Daoy (cell line): ENCODE measurements at places on chromosomes 2 and 18.

DNA sequence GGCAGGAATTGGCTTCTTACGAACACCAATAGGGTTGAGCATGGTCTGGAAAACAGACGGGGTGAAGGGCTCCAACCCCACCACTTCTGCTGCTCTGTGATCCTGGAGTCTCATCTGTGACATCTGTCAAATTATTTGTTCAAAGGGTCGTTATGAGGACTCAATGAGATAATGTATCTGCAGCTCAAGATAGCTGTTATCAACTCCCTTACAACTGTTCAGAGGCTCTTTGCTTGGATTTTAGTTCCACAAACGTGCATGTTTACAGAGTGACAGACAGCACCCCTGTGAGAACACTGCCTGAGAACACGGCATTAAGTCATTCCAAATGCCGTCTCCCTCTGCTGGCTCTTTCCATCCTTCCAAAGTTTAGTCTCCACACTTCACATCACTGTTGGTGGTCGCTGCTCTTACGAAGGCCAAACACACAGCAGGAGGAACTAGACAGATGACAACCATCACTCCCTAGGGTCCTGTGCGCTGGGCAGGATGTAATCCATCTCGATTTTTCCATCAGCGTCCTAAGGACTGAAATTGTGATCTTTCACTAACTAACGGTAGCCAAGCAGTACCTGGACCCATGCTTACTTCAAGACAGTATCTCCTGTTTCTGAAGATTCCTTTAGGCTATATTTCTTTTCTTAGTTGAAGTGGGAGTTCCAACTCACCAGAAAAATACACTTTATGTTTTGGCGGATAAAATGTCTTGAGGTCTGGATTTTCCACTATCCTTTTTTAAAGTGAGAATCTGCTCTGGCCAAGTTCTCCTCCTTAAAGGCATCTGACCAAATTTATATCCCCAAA lies 220.3 kb downstream of the ANAPC1 start:
- no peak for DNase-seq

- DNase-seq: peak; percentile 83
Measured at GRCh38 chr2:190765386-190766173, 115.0 kb upstream of the GLS start.

DNA sequence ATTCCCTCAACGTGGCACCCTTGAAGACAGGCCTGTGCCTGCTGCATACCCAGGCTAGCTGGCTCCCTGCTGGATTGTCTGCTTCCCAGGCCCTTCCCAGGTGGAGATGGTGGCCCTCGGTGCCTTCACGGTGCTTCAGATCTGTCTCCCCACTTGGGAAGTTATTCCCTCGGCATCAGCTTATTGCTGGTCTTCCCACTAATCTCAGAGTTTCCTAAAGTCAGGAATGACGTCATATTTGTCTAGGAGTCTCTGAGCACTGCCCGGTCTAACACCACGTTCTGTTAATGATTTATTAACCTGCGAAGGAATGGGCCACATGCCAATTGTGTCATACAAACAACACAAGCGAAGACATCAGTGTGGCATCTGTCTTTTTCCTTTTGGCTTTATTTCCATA lies 269.8 kb upstream of the ID2 start:
- no peak for DNase-seq

- DNase-seq: no peak
Measured at GRCh38 chr18:41096504-41096903, 858.5 kb upstream of the PIK3C3 start.

DNA sequence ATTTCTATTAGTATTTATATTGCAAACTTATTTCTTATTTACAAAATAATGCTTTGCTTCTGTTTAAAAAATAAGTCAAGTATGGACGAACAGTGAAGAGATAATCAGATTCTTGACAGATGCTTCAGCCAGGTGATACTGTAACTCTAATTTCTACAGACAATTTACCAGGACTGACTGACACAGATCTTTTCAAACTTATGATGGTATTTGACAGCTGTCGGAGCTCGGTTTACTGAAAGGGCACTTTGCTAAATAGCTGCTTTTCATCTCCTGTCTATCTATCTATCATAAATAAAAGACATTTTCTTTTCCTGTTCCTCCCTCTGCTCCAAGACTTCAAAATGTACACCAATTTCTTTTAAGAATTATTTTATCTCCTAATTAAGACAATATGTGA lies 422.5 kb upstream of the SLC8A1 start:
- DNase-seq: no peak

DNA sequence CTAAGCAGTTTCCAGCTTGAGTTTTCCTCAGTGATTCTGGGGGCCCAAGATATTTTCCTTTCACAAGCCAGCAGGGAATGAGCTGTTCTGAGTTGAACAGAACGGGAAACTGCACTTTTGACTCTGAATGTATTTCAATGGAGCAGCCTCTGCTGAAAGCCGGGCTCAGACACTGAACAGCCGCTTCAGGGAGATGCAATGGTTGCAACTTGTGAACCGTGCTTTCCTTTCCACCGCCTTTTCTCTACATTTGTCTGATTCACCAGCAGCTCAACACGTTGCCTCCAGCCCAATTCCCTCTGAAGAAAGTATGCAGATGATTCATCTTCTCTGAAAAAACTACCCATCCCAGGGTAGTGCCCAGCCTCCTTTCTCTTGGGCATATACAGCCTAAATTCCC lies 119.3 kb upstream of the PKDCC start:
- peak; percentile 83 for DNase-seq

DNA sequence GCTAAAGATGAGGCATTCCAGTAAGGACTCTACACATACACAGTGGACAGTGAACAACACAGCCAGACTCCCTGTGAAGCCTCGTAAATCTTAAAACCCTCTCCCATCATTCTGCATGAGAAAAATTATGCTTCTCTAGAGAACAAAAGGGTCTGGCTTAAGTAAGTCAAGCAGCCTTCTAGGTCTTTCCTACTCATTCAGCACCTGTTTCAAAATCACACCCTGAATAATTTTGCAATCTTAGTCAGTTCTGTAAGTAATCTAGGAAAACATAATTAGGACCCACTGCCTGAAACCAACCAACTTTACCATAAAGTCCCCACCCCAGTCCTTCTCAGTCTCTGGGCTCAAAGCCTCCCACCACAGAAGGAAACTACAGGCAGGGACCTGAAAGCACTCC lies 19.7 kb downstream of the IAH1 start:
- no peak for DNase-seq
